Sigmoid colon (tissue), 7 donors: ENCODE measurements at places on chromosomes 2 and 18. TPM values are rescaled to one million over a fixed set of nuclear protein-coding genes. Genes with fewer than 3 reads are reported as not detected.

The IAH1 gene
- 88.0 TPM for total RNA-seq

The LCLAT1 gene
- total RNA-seq, result 10.7 TPM

DNA sequence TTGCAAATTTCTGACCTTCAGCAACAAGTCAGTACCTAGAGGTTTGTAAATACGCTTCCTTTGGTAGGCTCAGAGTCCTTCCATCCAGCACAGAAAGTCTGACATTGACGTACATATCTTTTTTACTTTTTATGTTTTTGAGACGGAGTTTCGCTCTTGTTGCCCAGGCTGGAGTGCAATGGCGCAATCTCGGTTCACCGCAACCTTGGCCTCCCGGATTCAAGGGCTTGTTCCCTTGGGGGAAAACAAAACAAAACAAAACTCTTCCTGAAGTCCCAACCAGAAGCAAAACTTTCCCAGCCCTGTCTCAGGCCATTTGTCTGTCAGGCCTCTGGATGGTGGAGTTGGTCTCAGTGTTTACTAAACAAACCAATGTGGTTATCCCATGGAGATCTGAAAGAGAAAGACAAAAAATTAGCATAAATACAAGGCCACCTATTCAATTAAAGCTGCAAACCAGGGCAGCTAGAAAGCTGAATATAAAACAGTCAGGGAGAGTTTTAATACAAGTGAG is 29.6 kb upstream of the ATL2 start:
- peaks cover 22% of the 10 kb centered on the region for H3K4me1 ChIP-seq
- DNase-seq, result no peak
- H3K4me3 ChIP-seq, result no peak overlapping the region
- H3K36me3 ChIP-seq, result no peaks in the 10 kb centered on the region

GRCh38 chr2:240259201-240259923 is 118.9 kb upstream of the OTOS start:
- peak; percentile 78 for DNase-seq
- H3K27ac ChIP-seq, result peak overlapping the region; percentile 69
- no peaks in the 10 kb centered on the region for H3K36me3 ChIP-seq
- H3K4me1 ChIP-seq, result peaks cover 17% of the 10 kb centered on the region
- H3K27me3 ChIP-seq, result no peaks in the 10 kb centered on the region
- no peak overlapping the region for H3K4me3 ChIP-seq

DNA sequence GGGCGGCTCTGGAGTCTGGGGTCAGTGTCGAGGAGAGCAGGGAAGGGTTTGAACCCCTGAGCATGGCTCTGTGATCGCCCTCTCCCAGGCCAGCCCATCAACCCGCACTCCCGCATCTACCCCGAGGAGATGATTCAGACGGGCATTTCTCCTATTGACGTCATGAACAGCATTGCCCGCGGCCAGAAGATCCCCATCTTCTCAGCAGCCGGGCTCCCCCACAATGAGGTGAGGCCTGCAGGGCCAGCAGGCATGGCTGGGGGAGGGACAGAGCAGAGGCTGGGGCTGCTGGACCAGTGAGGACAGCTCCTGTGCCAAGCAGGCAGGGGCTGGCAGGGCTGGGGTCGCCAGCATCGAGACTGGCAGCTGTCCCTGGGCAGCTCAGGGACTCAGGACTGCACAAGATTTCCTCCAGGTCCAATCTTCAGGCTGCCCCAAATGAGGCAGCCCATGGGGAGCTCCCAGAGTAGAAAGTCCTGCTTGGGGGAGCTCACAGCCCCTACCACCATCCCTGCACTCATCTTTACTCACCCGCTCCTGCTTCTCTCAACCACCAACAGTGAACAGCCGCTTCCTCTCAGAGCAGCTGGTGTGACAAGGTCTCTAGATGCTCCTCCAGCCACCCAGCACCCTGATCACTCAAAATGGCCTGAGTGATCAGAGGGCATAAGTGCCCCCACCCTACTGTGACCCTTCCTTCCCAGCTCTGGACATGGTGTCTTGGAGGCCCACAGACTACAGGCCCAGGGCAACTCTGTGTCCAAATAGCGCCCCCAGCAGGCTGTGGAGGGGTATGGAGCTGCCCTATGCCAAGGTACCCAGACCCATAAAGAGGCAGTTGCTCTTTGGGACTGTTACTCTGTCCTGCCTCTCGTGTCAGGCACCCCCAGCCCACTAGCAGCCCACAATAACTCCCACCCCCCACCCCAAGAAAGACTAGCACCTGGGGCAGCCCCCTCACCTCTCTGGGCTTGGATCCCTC is 18.3 kb upstream of the ANKRD53 start:
- H3K36me3 ChIP-seq, result no peaks in the 10 kb centered on the region
- peaks cover 5% of the 10 kb centered on the region for H3K4me1 ChIP-seq
- H3K27ac ChIP-seq, result no peak overlapping the region
- no peak for DNase-seq
- H3K4me3 ChIP-seq, result no peak overlapping the region

The NEB gene
- 1.4 TPM for total RNA-seq

The TXNDC2 gene
- not detected for total RNA-seq

The LBH gene
- 25.0 TPM for total RNA-seq

- no peaks in the 10 kb centered on the region for H3K27me3 ChIP-seq
- H3K36me3 ChIP-seq, result no peaks in the 10 kb centered on the region
- no peak overlapping the region for H3K27ac ChIP-seq
- no peak for DNase-seq
- H3K4me3 ChIP-seq, result no peak overlapping the region
These were observed 29.8 kb downstream of the NFATC1 start for GRCh38 chr18:79425569-79425886.

DNA sequence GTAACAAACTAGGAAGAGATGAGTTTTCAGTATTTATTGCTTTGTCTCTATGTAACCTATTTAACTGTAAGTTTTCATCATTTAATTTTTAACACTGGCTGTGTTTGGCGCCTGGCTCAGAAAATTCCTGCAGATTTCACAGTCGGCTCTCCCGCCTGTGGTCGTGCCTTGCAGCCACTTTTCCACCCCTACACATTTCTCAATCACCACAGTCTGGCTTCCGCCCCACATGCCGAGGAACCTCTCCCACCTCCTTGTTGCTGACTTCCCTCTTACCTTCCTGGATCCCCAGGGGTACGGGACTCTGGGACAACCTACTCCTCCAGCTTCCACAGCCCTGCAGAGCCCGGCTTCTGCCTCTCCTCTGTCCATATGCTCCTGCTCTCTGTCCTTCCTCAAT is 41.6 kb upstream of the MGAT4A start:
- H3K4me1 ChIP-seq, result peaks cover 6% of the 10 kb centered on the region
- no peak overlapping the region for H3K4me3 ChIP-seq
- DNase-seq, result no peak
- no peak overlapping the region for H3K27ac ChIP-seq

DNA sequence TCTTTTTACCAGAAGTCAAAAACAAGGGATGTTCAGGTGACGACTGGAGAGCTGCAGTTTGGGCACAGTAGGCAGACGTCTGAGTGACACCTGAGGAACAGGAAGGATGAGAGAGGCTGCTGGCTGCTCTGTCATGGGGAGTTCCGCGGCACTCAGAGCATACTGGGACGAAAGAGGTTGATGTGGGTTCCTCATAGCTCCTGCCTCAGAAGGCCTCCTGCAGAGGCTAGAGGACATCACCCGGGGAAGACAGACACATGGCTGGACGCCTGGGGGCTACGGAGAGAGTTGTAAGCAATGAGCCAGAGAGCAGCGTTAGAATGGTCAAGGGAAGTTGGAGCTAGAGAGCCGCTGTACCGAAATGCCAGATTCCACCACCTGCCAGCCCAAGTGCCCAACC is 45.1 kb upstream of the GLI2 start:
- H3K4me3 ChIP-seq, result no peak overlapping the region
- no peaks in the 10 kb centered on the region for H3K36me3 ChIP-seq
- H3K27ac ChIP-seq, result no peak overlapping the region

- DNase-seq, result no peak
- H3K36me3 ChIP-seq, result no peaks in the 10 kb centered on the region
- H3K4me1 ChIP-seq, result peaks cover 6% of the 10 kb centered on the region
- H3K27ac ChIP-seq, result no peak overlapping the region
These were observed 42.3 kb downstream of the CYP1B1 start for GRCh38 chr2:38033646-38034045.

The TXNDC9 gene
- total RNA-seq, result 41.3 TPM

DNA sequence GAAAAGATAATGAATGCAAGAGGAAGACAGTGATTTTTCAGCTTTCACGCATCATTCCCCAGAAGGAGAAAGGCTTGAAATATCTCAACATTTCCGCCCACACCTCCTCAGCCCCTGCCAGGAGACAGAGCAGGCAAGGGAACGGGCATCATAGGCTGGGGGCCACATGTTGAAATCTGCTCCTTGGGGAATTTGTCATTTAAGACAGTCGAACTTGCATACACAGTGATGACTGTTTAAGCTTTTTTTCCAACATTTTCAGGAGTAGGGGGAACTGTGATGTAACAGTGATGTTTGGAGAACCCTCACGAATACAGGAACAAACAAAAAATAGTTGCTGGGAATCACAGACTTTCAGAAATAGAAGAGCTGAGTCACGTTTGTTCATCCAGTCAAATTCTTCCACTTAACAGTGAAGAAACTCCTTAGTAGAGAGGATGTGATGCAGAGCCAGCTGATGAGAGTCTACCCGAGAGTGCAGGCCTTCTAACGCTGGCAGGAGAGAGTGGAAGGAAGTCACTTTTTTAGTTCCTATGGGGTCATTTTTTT is 266.8 kb downstream of the ALPK2 start:
- H3K4me1 ChIP-seq, result peaks cover 28% of the 10 kb centered on the region
- no peaks in the 10 kb centered on the region for H3K36me3 ChIP-seq
- H3K4me3 ChIP-seq, result no peak overlapping the region
- no peaks in the 10 kb centered on the region for H3K27me3 ChIP-seq

- no peak overlapping the region for H3K27ac ChIP-seq
- H3K4me3 ChIP-seq, result no peak overlapping the region
These were observed 1210.4 kb upstream of the ACVR2A start for GRCh38 chr2:146634230-146635097.

- DNase-seq, result no peak
- no peaks in the 10 kb centered on the region for H3K27me3 ChIP-seq
- no peak overlapping the region for H3K27ac ChIP-seq
- H3K4me1 ChIP-seq, result no peaks in the 10 kb centered on the region
- no peak overlapping the region for H3K4me3 ChIP-seq
These were observed 12.7 kb downstream of the THOC1 start for GRCh38 chr18:255171-255570.

DNA sequence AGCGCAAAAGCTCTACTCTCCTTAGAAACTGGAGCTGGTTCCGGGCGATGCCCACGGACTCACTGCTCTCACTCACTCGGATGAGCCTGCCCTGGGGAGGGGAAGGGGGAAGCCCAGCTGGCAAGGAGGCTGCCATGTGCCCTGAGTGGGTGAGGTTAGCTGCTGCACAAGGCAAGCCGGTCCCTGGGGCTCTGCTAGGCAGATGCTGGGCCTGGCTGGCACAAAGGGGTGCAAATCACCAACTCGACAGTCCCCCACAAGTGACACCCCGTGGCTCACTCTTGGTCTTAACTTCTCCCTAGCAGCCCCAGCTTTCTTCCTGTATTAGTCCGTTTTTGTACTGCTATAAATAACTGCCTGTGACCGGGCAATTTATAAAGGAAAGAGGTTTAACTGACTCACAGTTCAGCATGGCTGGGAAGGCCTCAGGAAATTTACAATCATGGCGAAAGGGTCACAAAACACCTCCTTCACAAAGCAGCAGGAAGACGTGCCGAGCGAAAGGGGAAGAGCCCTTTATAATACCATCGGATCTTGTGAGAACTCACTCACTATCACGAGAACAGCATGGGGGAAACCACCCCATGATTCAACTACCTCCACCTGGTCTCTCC is 33.2 kb downstream of the ADCY3 start:
- no peak overlapping the region for H3K27ac ChIP-seq
- H3K4me3 ChIP-seq, result no peak overlapping the region
- no peaks in the 10 kb centered on the region for H3K4me1 ChIP-seq
- H3K27me3 ChIP-seq, result no peaks in the 10 kb centered on the region

DNA sequence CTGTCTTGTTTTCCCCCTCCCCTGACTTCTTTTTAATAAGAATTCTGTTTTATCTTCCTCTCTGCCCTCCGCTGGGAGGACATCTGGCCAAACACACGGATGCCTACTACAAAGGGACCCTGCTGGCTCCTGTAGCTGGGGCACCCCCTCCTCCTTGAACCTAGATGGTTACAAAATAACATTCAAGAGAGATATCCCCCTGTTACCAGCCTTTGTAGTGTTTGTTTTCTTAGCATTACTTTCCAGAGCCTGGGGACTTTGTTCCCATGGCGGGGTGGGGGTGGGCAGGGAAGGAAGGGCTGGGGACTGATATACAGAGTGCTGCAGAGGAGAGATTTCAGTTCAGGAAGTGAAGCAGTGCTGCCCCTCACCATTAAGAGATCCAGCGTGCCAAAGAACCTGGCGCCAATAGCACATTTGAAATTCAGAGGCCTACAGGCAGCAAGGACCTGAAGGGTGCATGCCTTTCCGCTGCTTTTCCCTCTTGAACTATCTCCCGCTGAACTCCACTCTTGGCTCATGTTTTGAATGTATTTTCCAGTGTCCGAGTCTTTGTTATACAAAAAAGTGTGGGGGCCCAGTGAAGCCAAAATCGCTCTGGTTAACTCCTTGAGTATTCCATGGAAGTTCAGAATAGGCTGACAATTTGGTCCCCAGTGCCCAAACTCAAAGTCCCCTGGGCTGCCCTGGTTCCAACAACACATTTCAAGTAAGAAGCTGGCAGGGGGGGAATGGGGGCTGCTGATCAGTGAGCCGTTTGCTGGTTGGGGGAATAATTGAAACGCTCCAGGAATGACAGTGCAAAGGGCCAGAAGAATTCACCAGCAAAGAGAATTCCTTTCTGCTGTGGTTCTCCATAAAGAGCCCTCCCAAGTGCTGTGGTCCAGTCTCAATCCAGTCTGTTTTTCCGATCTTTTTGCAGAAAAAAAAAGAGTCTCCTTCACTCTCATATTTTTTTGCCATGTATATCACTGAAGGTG is 94.8 kb upstream of the THOC1 start:
- no peak overlapping the region for H3K4me3 ChIP-seq
- peak overlapping the region; percentile 42 for H3K27ac ChIP-seq
- DNase-seq, result no peak
- no peaks in the 10 kb centered on the region for H3K36me3 ChIP-seq
- peaks cover 14% of the 10 kb centered on the region for H3K4me1 ChIP-seq

DNA sequence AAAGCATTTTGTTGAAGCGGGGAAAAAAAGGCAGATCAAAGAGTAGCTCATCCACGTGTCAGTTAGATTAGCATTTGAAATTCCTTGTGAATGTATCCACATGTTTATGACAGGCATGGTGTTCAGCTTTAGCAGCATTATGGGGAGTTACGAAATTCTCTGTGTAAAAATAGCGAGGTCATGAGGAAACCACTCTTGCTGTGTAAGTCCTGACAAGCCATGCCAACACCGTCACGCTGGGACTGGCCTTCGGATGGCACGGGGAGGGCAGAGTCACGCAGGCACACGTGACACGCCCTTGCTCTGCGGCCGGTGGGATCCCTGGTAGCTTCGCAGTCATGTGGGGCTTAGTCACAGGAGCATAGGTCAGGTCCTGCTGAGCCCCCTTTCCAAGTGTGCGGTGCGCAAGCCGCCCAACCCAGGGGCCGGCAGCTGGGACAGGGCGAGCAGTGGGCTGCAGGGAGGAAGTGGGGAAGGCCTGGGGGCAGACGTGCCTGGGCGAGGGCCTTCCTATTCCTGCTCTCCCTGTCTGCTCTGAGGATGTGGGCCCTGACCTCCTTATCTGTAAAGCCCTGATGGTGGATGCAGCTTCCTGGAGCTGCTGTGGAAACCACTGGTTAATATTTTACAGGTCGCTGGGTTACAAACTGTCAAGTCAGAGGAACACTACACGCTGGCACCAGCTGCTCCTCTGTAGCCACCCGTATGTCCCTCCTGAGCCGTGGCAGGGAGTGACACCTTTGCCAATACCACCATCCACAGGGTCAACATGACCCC is 18.0 kb downstream of the MBP start:
- no peaks in the 10 kb centered on the region for H3K4me1 ChIP-seq
- no peaks in the 10 kb centered on the region for H3K27me3 ChIP-seq
- peak overlapping the region; percentile 52 for H3K27ac ChIP-seq
- H3K4me3 ChIP-seq, result no peak overlapping the region
- H3K36me3 ChIP-seq, result no peaks in the 10 kb centered on the region

The HNRNPA3 gene
- 82.1 TPM for total RNA-seq
